ENCODE measurements at places on chromosomes 13 and 19. TPM values are rescaled to one million over a fixed set of nuclear protein-coding genes. Genes with fewer than 3 reads are reported as not detected.
A peak's percentile ranks its signal among the peaks of the same experiment; 100 is the strongest.

ZNF808 gene
- 24.1 TPM for total RNA-seq

RASAL3 gene
- not detected for total RNA-seq

- peak; percentile 29 for DNase-seq
Measured at GRCh38 chr19:6476155-6476895, 5.3 kb downstream of the DENND1C start.

DIRAS1 gene
- total RNA-seq = 0.57 TPM

DNA sequence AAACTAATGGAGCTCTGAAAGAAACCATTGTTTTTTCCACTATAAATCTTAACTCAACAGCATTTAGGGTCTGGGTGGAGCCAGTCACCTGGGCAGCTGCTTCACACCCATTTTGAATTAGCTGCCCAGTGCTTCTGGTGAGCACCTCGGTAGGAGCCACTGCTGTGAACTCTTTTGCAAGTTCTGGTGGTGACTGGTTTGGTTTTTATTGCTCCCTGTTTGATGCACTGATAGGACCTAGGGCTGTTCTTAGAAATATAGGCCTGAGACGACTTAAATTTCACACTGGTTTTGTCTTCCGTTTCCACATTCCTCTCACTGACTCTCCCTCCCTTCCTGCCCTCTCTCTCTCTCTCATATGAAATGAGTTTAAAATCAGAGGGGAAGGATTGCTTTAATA is 103.9 kb downstream of the GGACT start:
- DNase-seq = no peak

TMIGD2 gene
- not detected for total RNA-seq
